ENCODE measurements at places on chromosomes 1 and 21.
A peak's percentile ranks its signal among the peaks of the same experiment; 100 is the strongest.

GRCh38 chr1:107680579-107680985, 284.4 kb downstream of the VAV3 start:
- peak; percentile 78 for DNase-seq

DNA sequence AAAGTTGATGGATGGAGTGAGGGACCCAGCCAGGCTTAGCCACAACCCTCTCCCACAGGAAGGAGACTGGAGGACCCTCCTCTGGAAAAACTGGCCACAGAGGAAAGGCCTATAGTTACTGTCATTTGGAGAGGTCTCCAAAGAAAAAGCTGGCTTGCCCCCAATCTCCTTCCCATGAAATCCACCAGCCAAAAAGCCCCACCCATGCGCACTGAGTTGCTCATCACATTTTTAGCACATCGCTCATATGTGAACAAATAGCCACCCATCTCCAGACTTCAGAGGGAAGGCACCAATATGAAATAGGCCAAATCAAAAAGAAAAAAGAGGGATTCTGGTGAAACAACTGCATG, 36.9 kb upstream of the QSOX1 start:
- DNase-seq = no peak

DNA sequence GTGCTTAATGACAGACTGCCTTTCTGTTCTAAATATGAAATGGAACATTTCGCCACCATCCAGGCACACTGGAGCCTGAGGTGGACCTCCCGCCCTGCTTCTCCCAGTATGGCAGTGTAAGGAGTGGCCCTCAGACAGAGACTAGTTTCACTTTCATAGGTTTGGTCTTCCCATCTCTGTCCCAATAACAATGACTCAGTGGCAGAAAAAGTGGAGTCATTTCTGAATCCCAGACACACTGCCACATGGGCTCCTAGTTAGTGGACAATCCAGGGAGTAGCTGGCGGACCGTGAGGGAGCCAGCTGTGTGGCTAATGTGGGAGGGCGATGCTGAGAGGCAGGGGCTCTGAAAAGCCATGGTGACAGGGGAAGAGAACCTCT, 95.6 kb upstream of the TSPAN2 start:
- DNase-seq = no peak

DNA sequence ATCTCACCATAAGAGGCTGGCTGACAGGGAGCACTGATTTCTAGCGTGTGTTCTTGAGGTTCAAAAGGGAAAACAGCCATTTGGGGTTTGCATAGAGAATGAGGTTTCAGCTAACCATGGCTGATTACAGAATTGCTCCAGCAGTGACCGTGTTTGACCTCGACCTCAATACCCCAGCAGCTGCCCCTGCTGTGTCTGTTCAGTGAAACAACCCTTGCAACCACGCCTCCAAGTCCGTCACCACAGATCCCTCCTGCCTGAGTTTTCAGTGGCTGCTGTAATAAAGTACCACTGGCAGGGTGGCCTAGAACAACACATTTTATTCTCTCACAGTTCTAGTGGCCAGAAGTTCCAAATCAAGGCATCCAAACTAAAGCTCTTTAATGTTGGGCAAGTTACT, 147.7 kb downstream of the HUNK start:
- no peak for DNase-seq

- no peak for DNase-seq
Measured at GRCh38 chr1:56917356-56917755, 48.5 kb downstream of the C8B start.

DNA sequence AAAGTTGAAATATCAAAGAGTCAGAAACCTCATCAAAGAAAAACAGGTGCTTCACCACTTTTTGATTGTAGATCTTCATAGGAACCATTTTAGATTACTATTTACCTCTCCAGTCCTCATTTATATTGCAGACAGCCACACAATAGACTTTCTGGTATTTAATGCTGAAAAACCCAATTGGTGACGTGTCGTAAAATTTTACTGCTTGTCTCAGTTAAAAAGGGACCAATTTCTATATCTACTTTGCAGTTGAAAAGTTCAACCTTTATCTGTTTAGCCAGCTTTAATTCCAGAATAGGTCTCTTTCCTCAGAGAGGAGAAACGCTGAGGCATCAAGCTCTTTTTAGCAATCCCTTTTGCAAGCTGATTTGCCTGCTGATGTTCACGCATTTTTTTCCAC, 1722.4 kb downstream of the PLA2G4A start:
- no peak for DNase-seq

DNA sequence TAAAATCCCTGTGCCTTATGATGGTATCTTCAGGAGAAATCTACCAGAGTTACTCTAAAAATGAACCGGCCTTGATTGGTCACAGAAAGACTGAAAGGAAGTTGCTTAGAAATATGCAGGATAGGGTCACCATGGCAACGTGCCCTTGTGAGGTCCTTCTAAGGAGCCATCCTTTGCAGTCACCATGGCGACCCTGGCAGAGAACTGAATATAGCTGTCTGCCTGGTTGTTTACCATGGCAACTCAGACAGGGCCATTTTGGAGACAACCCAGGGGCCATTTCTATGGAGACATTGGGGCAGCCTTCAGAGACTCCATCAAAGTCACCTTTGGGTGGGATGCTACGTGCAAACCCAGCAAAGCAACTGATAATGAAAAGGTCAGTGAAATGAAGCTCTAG, 43.0 kb downstream of the SNX7 start:
- DNase-seq = no peak

DNA sequence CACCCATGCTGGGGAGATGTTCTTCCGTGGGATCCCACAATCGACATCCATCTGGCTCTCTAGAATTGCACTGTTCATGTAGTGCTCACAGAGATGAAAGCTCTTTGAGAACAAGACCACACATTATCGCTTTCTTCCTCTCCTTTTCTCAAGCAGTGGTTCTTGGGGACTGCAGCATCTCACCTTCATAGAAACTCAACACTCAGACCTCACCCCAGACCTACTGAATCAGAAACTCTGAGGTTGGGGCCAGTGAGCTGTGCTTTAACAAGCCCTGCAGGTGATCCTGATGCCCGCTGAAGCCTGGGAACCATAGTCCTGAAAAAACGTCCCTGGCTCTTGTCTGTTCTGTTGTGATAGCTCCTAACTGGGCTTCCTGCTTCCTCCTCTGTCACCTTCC, 251.3 kb upstream of the FGGY start:
- no peak for DNase-seq

DNA sequence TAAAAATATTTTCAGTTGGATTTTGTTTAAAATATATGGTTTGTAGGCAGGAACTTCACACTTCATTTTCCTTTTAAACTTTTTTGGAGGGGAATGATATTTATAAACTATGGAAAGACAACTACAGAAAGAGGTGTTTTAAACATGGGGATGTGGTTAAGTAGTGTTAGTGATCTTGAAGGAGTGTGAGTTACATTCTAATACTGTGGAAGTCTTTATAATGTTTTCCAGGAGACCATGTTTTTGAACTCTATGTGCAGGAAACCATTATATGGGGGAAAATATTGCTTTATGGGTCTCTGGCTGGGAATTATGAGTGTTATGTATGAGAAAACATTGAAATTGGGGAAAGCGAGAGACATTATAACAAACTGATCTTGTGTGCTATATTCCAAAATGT, 35.8 kb upstream of the COL24A1 start:
- DNase-seq = no peak

GRCh38 chr1:185062710-185063370, 17.5 kb downstream of the RNF2 start:
- no peak for DNase-seq

- no peak for DNase-seq
Measured at GRCh38 chr1:206705191-206705590, 20.5 kb downstream of the MAPKAPK2 start.

- no peak for DNase-seq
Measured at GRCh38 chr1:216523449-216524190, 100.4 kb upstream of the USH2A start.

DNA sequence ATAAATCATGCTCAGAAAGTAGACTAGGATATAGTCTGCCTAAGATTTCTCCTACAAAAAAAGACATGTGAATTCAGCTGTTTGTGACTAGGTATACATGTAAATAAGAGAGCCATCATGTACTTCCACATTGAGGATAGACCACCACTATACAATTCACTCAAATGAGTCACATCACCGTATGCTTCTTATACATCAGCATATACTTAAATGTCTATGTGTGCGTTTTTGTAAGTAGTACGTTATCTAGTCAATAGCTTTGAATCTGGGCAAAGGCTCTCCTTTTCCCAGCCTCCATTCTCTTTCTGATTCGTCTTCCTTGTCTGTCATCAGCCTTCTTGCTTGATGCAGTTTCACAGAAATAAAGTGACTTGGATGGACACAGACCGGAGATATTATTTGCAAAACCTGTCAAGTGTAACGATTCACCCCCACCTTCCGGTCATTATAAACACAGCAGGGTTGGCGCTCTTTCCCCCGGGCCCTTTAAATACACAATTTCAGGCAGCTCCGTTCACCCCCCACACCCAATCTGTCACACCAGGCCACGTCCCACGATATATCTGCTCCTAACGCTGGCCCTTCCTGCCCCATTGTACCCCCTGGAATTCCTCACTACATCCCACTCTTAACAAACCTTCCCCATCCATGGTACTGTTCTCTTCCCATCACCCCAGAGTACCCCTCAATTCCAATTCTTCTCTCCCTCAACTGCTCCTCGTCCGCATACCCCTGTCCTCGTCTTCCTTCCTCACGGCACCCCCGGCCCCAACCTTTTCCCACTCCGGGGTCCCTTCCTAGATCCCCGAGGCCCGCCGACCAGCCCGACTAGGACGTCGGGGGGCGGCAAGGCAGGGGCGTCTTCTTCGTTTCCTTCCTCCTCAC, 636 bp downstream of the VAMP4 start:
- DNase-seq = peak; percentile 36

GRCh38 chr1:115419571-115419970, 81.5 kb upstream of the NGF start:
- DNase-seq = no peak

DNA sequence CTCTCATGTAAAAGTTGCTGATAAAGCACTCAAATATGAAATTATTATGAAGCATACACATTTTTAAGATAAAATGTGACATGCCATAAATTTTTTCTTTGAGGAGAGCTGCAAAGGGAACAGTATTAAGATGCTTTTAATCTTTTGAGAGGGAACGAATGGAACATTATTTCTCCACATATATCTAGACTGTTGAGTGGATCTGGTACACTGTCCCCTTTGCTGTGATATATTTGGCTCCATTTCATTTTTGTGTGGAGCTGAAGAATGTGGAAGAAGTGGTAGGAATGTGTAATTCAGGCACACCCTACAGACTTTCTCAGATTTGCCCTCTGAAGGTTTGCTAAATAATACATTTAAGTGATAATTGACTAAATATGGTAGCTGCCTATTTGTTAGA, 31.7 kb downstream of the PGM1 start:
- no peak for DNase-seq

- no peak for DNase-seq
Measured at GRCh38 chr1:26579681-26580111, 50.1 kb downstream of the RPS6KA1 start.

DNA sequence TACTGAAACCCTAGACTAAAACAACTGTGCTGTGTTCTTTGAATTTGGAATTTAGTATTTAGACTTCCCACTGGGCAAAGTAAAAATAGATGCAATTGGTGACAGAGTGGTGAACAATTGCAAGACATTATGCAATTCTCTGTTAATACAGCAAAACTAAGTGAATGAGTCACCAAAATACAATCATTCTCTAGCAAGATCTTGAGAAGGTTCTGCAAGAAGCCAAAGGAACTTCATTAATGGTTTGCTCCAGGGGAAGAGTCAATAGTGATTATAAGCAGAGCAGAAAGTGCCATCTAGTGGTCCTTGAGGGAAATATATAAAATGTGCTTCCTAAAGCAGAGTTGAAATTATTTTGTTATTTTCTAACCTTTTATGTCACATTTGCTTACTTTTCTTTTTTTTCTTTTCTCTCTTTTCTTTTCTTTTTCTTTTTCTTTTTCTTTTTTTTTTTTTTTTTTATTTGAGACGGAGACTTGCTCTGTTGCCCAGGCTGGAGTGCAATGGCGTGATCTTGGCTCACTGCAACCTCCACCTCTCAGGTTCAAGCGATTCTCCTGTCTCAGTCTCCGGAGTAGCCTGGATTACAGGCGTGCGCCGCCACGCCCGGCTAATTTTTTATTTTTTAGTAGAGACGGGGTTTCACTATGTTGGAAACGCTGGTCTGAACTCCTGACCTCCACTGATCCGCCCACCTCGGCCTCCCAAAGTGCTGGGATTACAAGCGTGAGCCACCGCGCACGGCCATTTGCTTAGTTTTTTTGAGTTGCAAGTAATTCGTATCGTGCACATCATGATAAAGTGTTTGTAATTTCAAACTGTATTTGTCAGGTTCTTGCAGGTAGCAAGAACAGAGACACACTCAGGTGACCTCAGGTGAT, 99.2 kb downstream of the CTH start:
- peak; percentile 50 for DNase-seq
